Hepatocyte (in vitro differentiated cells): ENCODE measurements at places on chromosomes 1 and 21. TPM values are rescaled to one million over a fixed set of nuclear protein-coding genes. Genes with fewer than 3 reads are reported as not detected.

DNA sequence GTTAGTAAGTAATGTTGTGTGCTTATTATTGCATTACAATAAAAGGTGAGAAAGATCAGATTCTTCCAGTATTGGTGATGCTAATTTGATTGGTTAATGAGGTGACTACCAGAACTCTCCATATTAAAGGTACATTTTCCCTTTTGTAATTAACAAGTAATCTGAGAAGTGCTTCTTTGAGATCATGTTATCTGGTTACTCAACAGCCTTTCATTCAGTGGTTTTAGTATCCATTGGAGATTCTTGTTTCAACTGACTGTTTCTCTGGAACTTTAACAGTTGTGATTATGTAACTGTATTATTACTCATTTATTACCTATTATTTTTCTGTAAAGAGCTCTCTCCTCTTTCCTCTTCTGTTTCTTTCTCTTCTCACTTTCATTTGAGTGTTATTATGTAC is 86.7 kb downstream of the PEX14 start:
- no peak for DNase-seq
- no peak overlapping the region for H3K27ac ChIP-seq
- no peaks in the 10 kb centered on the region for H3K27me3 ChIP-seq
- H3K36me3 ChIP-seq: no peaks in the 10 kb centered on the region
- H3K4me1 ChIP-seq: no peaks in the 10 kb centered on the region

DNA sequence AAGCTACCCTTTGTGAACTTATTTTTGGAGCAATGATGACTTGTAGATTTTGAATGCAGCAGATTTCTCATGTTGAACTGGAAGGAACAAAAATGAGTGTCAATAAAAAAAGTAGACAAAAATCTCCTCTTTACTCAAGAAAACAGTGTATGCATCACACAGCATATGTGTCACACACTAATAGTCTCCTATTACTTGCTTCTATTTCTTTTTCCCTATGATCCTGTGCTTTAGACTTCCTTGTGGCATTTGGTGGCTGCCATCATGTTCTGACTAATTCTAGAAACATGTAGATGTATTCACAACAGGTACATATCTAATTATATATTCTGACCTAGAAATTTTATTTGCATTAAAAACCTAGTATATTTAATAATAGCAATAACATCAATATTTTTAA is 14.3 kb downstream of the RC3H1 start:
- no peak overlapping the region for H3K27ac ChIP-seq
- no peaks in the 10 kb centered on the region for H3K4me1 ChIP-seq
- no peaks in the 10 kb centered on the region for H3K36me3 ChIP-seq
- H3K27me3 ChIP-seq: no peaks in the 10 kb centered on the region
- no peak for DNase-seq

MFSD2A gene
- 2.7 and 4.8 TPM in 2 replicates for total RNA-seq

PARP1 gene
- 61.9 and 93.0 TPM in 2 replicates for total RNA-seq

PTPN22 gene
- total RNA-seq: 0.17 TPM in 1 of 2 replicates, not detected in the other

PLPPR5 gene
- total RNA-seq: 0.17 TPM in 1 of 2 replicates, not detected in the other

- no peak overlapping the region for H3K27ac ChIP-seq
- H3K4me1 ChIP-seq: peaks cover 31% of the 10 kb centered on the region
- no peaks in the 10 kb centered on the region for H3K27me3 ChIP-seq
These were observed 157.2 kb upstream of the NFIA start for GRCh38 chr1:60924964-60925798.

TNFRSF4 gene
- total RNA-seq: 0.28 TPM in 1 of 2 replicates, not detected in the other
